Forelimb muscle (tissue), 1 donor: ENCODE measurements at places on chromosomes 13 and 19. TPM values are rescaled to one million over a fixed set of nuclear protein-coding genes. Genes with fewer than 3 reads are reported as not detected.

PINLYP gene
- polyA plus RNA-seq = 5.1 TPM

CD37 gene
- 19.9 TPM for polyA plus RNA-seq

C19orf73 gene
- 0.33 TPM for polyA plus RNA-seq

WTIP gene
- 18.7 TPM for polyA plus RNA-seq

CLDND2 gene
- 1.1 TPM for polyA plus RNA-seq
